ENCODE measurements at places on chromosomes 3 and 15.

DNA sequence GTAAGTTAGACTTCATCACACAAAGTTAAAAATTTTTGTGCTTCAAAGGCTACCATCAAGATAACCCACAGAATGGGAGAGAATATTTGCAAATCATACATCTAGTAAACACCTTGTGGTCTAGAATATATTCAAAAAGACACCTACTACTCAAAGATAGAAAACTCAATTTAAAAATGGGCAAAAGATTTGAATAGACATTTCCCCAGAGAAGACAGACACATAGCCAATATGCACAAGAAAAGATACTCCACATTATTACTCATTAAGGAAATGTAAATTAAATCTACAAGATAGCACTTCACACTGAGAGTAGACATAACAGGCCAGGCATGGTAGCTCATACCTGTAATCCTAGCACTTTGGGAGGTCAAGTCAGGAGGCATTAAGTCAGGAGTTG lies 87.8 kb upstream of the MANF start:
- no peak for DNase-seq

- no peak for DNase-seq
Measured at GRCh38 chr15:22845289-22845900, 6.9 kb downstream of the NIPA2 start.

DNA sequence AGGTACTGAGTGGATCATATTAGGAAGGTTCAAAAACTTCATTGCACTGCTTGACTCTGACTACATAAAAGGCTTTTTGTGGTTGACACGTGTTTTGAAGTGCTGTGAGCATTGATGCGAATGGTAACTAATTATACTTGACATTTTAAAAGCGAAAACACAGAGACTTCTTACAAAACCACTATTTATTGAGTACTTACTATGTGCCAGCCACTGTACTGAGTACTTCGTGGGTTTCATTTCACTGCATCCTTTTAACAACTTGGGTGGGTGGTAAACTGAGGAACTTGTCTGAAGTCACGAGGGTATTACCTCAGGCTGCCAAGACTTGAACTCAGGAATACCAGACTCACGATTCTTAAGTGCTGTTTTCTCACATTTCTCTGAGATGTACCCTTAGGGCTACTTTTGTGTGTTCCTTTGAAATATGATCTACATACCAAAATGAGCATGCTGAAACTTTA lies 45.3 kb upstream of the PPP4R2 start:
- no peak for DNase-seq

GRCh38 chr15:92153620-92154019 lies 240.1 kb upstream of the ST8SIA2 start:
- no peak for DNase-seq

DNA sequence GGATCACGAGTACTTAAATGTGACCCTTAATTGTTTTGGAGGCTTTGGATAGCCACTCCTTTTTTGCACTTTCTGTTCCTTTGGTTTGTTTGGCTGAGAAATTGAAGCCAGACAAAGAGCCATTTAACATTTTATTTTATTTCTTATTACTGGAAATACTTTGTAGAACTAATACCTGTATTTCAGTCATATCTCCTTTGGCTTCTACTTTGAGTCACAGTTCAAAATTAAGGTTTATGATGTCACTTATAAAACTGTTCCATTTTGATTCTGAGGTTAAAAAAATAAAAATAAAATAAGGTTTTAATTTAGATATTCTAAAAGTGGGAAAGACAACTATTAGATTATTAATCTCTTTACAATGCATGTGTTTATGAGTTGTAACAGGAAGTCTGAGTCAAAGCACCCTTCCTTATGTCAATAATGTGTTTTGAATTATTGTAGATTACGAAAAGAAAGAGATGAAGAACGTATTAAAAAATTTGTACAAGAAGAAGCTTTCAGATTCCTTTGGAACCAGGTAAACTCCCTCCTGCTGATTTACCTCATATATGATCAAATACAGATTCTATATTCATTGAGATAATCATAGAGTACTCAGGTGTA lies 16.9 kb upstream of the NXPE3 start:
- DNase-seq = no peak

DNA sequence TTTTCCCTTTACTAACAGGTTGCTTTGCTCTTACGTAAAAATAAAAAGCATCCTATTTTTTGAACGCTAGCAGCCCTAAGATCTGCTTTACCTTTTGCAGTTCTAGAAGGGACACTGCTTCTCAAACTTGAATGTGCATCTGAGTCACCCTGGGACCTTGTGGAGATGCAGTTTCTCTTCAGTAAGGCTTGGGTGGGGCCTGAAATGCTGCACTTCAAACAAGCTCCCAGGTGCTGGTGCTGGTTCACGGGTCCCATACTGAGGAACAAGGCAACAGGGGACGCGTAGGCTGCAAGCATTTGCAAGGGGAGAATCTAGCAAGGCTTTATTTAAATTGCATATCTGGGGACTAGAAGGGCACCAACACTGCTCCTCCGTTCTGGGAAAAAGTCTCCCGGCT lies 30.0 kb downstream of the MB21D2 start:
- DNase-seq = no peak

DNA sequence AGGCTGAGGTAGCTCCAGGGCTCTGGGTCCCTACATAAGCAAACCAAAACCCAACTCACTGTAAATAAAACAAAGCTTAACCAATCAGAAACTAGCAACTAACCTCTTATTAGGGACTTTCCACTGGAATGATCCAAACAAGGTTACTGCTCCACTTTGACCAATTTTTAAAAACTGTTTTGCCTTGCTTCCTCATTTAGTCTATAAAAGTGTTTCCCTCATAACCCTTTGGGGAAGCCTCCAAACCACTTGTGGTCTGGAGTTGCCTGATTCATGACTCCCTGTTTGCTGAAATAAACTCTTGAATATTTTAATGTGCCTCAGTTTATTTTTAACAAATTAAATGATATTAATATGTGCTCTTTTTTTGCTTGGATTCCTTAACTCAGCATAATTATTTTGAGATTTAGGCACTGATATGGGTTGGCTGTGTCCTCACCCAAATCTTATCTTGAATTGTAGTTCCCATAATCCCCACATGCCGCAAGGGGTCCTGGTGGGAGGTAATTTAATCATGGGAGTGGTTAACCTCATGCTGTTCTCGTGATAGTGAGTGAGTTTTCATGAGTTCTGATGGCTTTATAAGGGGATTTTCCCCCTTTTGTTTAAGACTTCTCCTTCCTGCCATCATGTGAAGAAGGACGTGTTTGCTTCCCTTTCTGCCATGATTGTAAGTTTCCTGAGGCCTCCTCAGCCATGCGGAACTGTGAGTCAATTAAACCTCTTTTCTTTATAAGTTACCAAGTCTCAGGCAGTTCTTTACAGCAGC lies 90.6 kb downstream of the CD200R1L start:
- DNase-seq = no peak

- no peak for DNase-seq
Measured at GRCh38 chr3:136624371-136624770, 127.8 kb downstream of the STAG1 start.

DNA sequence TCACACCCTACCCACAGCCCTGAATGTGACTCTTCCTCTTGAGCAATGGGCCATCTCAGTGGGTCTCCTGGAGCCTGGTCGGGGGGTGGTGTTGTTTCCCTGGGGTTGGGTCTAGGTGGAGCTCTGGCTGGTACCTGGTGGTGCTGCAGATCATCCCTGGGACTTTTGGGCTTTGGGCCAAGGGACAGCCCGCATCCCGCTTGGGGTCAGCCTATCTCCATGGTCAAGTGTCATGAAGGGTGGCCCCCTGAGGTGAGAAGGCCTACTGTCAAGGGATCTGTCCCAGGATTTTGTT lies 202.0 kb downstream of the UBE3A start:
- no peak for DNase-seq

GRCh38 chr15:89885611-89886010 lies 8.2 kb downstream of the AP3S2 start:
- no peak for DNase-seq

GRCh38 chr3:50359760-50360110 lies 414 bp upstream of the TMEM115 start:
- no peak for DNase-seq

All from GM18507 (cell line).